ENCODE measurements at places on chromosomes 11 and 22. TPM values are rescaled to one million over a fixed set of nuclear protein-coding genes. Genes with fewer than 3 reads are reported as not detected.

The CARD18 gene
- total RNA-seq = not detected

The RFPL2 gene
- not detected for total RNA-seq

The ZMAT5 gene
- 17.1 TPM for total RNA-seq

The IL10RA gene
- 3.0 TPM for total RNA-seq

Measured in cardiac septum (tissue), 1 donor.